LNCaP clone FGC (cell line): ENCODE measurements at places on chromosomes 12 and 14.

GRCh38 chr14:50928002-50928635, 16.2 kb downstream of the PYGL start:
- no peak for DNase-seq

DNA sequence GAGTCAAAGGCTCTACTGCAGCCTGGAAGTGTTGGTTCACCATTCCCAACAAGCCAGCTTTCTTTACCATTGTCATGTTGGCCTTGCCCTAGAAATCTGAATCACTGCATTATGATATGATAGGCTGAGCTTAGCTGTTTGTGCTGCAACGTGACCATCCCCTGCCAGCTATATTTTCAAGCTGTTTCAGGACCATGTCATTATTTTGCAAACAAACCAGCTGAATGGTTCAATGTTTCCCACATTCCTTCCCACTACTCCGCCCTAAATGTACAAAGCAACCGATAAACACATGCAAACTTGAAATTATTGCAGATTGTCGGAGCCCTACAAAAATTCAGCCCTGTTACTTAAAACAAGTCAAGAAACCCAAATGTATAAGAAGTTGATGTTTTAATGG, 136.1 kb downstream of the KICS2 start:
- DNase-seq, result no peak

GRCh38 chr14:49861699-49862088, 9.1 kb upstream of the NEMF start:
- no peak for DNase-seq

GRCh38 chr14:37246427-37246829, 48.7 kb downstream of the MIPOL1 start:
- peak; percentile 70 for DNase-seq

GRCh38 chr14:102280376-102280962, 24.5 kb downstream of the MOK start:
- DNase-seq, result no peak

- peak; percentile 85 for DNase-seq
Observed at GRCh38 chr12:30706476-30706875, 10.8 kb upstream of the IPO8 start.

DNA sequence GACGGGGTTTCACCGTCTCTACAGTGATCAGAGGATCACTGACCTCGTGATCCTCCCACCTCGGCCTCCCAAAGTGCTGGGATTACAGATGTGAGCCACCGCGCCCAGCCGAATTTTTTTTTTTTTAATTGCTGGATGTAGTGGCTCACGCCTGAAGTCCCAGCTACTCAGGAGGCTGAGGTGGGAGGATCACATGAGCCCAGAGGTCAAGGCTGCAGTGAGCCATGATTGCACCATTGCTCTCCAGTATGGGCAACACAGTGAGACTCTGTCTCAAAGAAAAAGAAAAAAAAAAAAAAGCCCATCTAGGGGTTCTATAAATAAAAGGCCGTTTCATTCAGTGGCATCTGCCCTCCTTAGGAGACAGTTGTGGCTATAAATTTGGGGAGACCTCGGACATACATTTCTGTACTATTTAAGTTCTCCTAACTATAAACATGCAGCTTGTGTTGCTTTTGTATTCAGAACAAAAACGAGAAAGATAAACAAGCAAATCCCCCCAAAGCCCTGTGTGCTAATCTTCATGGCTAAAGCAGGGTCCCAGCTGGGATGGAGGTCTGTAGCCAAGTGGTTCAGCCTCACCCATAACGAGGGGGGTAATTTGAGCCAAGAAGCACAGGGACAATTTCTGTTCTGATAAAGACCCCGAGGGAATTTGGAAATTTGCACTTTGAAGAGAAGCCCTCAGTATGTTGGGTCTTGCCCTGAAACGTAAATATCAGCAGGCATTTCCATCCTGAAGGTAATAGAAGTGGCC, 35.0 kb upstream of the BCL7A start:
- DNase-seq, result no peak

GRCh38 chr12:104177663-104178501, 37.7 kb upstream of the TXNRD1 start:
- no peak for DNase-seq

DNA sequence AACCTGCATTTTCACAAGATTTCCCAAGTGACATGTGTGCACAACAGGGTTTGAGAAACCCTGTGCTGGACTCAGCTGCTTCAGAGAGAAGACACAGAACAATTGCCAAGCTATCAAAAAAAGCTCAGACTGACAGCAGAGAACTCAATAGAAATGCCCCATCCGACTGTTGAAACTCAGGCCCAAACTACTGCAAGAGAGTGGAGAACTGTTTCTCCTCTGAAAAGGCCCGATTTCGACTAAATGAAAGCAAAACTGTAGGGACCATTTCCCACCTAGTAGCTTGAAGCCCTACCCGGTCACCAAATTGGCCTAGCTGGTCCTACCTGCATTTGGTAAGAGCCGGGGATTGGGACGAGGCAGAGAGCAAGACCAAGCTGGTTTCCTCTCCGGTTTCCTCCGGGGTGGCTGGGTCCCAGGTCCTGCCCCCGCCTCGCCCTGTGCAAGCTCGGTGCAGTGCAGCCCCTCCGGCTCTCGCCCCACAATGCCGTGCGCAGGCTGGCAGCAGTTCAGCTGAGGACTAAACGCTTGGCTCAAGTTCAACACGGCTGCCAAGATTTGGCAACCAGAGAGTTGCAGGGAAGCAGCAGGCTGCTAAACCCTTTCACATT, 1180.6 kb downstream of the VRK1 start:
- DNase-seq, result no peak

DNA sequence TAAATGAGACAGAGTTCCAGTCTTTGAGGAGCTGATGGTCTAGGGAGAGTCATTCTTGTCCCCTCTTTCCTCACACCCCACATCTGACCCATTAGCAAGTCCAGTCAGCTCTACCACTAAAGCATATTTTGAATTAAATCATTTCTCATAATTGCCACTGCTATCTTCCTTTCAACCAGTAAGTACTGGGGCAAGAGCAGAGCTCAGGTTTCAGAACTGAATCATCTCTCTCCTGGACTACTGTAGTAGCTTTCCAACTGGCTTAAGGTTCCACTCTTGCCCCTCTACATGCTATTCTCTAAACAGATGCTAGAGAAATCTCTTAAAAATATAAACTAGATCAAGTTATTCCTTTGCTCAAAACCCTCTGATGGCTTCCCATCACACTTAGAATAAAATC, 218.3 kb downstream of the TTC6 start:
- no peak for DNase-seq

GRCh38 chr14:95359994-95360826, 40.5 kb upstream of the CLMN start:
- no peak for DNase-seq

- DNase-seq, result no peak
Observed at GRCh38 chr12:102172436-102172835, 25.2 kb downstream of the PMCH start.

GRCh38 chr14:31122921-31123320, 84.7 kb downstream of the HECTD1 start:
- DNase-seq, result no peak

DNA sequence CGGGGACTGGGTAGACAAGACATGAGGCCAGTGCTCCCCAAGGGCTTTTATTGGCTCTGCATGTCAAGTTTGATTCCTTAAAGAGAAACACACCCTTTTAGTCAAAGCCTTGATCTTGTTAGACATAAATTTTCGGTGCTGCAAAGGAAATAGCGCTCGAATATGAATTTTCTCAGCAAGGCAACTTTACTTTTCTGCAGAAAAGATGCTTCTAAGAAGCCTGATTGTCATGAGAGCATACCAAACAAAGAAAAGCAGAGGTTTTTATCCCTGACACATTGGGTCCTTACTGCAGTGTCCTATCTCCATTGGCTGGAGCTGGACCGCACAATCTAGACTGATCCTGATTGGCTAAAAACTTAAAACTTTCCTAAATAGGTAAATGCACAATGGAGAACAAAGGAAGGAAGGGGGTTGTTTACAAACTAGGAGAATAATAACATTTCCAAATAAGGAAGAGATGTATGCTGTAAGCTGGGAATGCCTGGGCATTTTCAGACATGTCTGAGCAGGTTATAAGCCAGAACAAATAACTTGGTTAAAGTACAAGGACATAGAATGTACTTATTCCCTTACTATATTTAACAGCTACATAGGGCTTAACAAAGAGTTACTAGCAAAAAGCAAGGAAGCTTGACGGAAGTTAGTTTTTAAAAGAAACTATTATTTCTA, 17.2 kb downstream of the TXNRD1 start:
- DNase-seq, result no peak

DNA sequence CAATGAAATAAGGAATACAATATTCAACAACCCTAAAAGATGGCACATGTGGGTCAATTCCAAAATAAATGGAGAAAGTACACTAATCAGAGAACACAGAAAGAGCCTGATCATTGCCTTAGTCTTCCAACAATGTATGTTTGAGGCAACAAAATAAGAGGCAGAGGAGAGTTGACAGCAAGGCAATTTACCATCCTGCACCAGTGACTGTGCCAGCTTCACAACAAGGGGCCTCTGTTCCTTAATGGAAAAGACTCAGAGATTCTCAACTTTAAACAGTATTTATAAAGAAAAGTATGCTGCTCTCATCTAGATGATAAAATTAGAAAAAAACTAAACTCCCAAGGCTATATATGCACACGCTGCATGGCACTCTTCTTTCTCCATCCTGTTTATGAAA, 25.9 kb downstream of the EPS8 start:
- DNase-seq, result no peak

- DNase-seq, result no peak
Observed at GRCh38 chr14:73248108-73248868, 11.0 kb downstream of the PAPLN start.

- DNase-seq, result no peak
Observed at GRCh38 chr14:75167325-75167724, 9.1 kb downstream of the TMED10 start.

- no peak for DNase-seq
Observed at GRCh38 chr12:3601461-3602150, 110.6 kb downstream of the PRMT8 start.

DNA sequence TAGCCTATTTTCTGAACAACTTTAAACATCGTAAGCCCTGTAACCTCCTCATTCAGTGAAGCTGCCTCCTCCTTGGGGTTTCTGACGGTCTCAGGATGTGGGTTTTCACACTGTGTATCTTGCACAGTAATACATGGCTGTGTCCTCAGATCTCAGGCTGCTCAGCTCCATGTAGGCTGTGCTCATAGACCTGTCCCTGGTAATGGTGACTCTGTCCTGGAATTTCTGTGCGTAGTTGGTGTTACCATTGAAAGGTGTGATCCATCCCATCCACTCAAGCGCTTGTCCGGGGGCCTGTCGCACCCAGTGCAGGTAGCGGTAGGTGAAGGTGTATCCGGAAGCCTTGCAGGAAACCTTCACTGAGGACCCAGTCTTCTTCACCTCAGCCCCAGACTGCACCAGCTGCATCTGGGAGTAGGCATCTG, 980.5 kb downstream of the TMEM121 start:
- DNase-seq, result no peak

DNA sequence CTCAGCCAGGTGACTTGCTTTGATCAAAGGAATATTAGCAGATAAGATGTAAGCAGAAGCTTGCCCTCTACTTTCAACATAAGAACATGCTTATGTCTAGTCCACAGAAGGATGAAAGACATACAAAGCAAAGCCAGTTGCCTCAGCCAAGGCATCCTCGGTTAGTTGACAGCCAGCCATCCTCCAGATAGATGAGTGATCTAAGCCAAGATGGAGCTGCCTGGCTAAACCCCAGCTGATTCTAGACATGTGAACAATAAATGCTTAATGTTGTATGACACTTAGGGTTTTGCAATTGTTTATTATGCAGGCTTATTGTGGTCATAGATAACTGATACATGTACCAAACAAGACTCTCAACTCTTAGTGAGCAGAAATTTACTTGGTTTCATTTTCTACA, 157.6 kb upstream of the TMTC2 start:
- DNase-seq, result no peak

DNA sequence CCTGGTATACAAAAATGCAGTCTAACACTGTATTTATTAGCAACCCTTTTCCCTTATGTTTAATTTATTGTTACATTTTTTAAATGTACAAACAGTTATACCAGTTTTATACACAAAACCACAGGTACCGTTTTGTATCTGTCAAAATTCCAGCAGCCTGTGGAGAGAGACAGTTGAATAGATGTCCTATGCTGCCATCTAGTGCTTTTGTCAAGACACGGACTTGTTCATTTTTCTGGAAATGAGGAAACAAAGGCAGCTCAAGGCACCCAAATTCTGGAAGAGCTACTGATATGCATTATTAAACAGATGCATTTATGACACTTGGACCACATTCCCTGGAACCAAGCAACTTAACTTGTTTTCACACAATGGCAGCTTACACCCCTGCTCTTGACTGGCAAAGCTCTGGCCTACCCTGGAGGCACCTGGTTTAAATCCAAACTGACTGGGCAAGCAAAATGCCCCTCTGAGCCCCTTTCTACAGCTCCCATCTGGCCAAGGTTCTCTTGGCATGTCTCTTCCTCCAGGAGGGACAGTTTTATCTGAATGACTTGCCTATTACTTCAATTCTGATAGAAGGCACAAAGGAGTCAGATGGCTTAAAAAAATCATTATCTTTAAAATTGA, 286.9 kb upstream of the PRKD1 start:
- DNase-seq, result peak; percentile 76

- no peak for DNase-seq
Observed at GRCh38 chr12:27549801-27550652, 26.0 kb downstream of the PPFIBP1 start.

DNA sequence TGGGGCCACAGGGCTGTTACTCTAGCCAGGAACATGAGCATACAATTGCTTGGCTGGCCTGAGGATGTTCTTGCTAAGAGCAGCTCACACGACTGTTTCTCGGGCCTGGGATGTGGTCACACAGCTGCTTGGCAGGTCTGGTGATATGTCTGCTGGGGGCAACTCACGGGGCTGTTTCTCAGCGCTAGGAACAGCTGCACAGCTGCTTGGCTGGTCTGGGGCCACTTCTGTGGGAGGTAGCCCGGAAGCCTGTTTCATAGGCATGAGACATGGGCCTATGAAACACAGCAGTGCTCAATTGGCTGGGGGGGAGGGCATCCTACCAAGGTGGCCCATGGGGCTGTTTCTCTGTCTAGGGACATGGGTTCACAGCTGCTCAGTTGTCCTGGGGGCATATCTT, 73.4 kb upstream of the DDHD1 start:
- no peak for DNase-seq

DNA sequence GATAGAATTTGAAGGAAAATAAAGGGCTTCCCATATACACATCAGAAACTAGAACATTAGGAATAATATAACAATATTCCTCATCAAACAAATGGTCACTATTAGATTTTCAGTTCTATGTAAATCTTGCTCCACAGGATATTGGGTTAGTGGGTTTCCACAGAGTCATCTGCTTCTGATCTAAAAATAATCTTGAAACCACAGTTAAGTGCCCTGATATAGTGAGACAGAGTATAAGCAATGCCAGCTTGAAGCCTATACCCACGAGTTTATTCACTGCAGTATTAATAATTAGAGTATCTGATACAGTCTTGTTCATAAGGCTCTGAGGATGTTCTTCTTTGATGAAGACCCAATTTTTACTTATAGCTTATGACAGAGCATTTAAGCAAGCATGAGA, 74.5 kb upstream of the ATF7IP start:
- no peak for DNase-seq

GRCh38 chr12:122523846-122524718, 2.7 kb downstream of the RSRC2 start:
- DNase-seq, result peak; percentile 31
